ENCODE measurements at places on chromosomes 5 and 9.

DNA sequence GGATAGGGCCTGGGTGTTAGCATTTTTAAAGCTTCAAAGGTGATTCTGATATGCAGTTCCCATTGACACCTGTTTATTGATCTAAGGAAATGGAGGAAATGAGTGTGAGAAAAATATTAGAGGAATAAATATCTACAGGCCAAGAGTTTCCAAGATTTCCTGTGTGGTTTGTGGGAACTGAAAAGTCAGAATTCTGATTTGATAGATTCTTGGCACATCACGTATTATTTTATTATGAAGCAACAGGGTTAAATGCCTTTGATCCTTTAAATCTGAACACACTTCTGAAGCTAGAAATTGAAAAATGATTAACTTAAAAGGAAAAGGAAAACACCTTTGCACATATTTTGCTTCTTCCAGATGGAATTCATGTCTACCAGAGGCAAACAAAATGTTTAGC is 113.7 kb downstream of the CD180 start:
- no peak for DNase-seq

GRCh38 chr5:18483451-18483850 is 849.2 kb downstream of the TAF11L14 start:
- no peak for DNase-seq

GRCh38 chr5:164000819-164001218 is 495.4 kb downstream of the MAT2B start:
- no peak for DNase-seq

DNA sequence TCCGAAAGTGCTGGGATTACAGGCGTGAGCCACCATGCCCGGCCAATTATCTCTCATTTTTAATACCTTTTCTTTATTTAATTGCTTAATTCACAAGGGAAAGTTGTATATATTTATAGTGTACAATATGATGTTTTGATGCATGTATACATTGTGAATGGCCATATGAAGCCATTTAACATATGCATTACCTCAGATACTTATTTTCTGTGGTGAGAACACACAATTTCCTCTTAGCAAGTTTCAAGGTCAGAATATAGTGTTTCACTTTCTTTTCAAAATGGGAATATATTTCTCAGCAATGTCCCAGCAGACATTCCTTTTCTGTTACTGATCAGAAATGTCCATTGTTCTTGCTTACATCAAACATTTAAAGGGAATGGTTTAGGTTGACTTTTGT is 1596.3 kb downstream of the MAT2B start:
- DNase-seq, result peak; percentile 21

DNA sequence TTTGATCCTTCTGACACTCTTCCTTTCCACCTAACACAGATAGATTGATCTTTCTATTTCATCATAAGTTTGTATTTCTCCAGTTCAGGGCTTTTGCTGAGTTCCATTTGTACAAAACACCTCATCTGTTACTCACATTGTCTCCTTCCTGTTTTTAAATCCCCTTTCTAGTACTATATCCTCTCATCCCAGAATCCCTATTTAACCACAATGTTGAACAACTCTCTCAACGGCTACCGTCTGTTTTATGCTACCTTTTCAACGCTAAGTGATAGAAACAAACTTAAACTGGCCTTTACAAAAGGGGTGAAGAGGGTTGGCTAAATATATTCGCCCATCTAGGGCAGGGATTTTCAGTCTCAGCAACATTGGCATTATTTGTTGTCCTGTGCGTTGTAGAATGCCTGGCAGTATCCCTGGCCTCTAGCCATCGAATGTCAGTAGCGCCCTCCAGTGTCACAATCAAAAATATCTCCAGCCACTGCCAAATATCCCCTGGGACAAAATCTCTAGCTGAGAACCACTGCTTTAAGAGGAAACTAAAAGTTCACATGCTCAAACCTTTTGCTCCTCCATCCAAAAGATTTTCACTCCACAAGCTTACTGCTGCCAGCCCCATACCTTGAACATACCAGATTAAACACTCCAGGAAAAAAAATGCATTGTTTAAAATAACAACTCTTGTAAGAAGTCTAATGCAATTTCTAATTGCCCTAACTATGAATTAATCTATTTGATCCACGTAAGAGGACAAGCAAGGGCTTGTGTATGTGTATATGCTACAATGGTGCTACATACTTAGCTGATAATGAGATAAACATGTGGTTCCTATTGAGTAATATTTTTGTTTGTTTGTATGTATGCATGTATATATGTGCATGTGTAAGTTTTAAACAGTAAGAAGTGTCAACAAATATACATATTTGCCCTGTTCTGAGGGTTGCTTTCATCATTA is 344.0 kb downstream of the PTPRD start:
- peak; percentile 37 for DNase-seq

- DNase-seq, result no peak
Measured at GRCh38 chr5:62029303-62029702, 276.7 kb upstream of the KIF2A start.

DNA sequence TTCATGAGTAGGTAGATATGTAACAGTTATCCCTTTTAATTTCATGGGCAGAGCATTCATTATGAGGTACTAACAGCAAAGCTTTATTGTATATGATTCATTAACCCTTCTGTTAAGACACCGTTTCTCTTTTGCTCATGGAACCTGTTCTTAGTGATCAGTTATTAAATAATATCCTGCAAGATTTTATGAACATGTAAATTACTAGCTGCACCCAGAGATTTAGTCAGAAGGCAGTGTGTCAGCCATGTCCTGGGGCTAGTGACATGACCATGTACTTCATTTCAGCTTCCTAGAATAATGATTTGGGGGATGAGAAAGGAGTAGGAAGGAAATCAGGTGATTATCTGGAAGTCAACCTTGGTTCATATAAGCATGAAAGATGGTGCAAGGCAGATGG is 7.0 kb downstream of the MAST4 start:
- DNase-seq, result no peak

DNA sequence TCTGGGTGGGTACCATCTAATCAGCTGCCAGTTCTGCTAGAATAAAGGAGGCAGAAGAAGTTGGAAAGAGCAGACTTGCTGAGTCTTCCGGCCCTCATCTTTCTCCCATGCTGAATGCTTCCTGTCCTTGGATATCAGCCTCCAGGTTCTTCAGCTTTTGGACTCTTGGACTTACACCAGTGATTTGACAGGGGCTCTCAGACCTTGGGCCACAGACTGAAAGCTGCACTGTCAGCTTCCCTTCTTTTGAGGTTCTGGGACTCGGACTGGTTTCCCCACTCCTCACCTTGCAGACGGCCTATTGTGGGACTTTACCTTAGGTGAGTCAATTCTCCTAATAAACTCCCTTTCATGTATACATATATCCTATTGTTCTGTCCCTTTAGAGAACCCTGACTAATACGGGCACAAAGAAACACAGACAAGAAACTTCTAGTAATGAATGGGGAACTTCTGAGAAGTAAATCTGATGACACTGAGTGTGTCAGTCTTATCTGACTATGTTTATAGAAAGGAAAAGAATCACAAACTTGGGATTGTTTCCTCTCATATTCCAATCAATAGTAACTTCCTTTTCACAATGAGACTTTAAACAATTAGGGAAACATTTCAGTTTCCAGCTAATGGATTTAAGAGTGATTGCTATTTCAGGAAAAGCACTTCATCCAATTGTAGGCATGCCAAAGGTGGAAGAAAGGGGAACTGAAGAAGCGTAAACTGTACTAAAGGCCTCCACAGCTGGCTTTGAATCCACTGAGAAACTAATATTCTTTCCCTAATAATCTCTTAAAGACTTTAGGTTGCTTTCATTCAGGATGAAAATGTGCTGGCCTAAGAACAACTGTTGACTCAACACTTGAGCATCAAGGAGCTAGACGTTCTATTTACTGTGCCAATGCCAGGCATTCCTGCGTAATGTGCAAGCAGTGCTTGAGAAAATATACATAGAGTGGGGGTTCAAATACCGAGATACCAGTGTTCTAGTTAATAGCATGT is 127.9 kb upstream of the PTGER4 start:
- no peak for DNase-seq

DNA sequence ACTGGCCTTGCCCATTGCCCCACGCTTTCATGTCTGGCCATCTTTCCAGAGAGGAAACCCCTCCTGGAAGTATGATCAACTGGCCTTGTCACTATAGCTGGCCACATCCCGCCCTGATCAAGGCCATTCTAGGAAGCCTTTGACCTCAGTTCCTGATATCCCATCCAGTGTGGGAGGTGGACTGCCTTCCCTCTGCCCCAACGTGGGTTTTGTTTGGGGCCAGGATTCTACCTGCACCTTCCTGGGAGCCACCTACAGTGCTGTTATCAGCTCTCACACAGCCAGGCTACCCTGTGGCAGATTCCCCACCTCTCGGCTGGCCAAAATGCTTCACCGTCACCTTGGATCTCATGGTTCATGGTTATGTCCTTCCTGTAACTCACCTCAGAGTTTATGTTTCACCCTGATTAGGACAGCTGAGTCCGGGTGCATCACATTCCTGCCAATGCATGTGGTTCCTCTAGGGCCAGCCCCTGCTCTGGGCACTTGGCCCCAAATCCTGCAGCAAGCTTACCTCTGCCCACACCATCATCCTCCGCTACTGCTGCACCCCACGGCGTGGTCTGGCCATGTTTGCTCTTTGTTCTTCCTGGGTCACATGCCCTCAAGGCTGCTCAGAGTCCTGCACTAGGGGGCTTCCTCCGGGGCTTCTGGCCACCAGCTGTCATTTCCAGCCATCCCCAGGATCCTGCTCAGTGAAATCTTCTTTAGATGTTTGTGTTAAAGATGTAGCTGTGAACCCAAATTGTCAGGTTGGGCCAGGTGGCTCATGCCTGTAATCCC is 24.2 kb upstream of the S1PR3 start:
- no peak for DNase-seq

DNA sequence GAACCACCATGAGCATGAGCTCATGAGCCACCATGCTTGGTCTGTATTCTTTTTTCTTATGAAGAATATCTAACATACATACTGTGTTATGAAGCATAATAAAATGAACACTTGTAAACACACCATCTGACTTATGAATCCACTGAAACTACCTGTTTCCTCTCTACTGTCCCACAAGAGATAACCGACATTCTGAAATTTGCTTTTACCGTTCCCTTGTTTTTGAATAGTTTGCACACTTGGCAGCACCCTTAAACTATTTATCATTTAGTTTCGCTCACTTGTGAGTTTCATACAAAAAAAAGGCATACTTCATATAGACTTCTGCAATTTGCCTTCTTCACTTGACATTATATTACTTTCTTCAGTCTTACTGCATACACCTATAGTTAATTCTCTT is 8.9 kb downstream of the LARS1 start:
- peak; percentile 78 for DNase-seq

GRCh38 chr5:73214996-73215395 is 42.0 kb downstream of the TMEM174 start:
- DNase-seq, result no peak

GRCh38 chr9:10774051-10774450 is 161.2 kb upstream of the PTPRD start:
- DNase-seq, result no peak

DNA sequence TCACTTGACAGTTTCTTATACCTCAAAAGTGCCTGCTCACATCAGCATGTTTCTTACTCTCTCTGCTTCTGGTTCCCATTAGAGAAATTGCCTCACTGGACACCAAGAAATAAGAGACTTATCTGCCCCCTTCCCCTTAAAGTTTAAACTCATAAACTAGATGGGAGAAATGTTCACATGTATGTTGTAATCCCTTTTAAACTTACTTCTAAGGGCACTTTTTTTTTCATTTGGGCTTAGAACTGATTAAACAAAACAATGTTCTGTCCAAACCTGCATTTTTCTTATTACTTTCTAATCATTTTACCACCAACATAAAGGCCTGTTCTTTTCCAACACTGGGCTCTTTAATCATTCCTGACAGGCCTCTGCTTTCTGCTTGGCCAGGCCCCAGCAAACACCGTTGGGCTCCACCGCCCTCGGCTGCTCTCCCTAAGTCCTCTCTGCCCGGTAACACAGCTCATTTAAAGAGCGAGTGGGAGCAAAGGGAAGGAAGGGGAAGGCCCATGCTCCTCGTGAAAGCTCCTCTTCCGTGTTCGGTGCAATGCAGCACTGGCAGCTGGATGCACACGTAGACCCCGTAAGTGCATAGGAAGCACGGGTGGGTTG is 53.4 kb downstream of the ROR2 start:
- no peak for DNase-seq

- peak; percentile 65 for DNase-seq
Measured at GRCh38 chr5:95554331-95554646, 488 bp downstream of the SKIC3 start.

- no peak for DNase-seq
Measured at GRCh38 chr9:37491939-37492338, 6.2 kb downstream of the POLR1E start.

DNA sequence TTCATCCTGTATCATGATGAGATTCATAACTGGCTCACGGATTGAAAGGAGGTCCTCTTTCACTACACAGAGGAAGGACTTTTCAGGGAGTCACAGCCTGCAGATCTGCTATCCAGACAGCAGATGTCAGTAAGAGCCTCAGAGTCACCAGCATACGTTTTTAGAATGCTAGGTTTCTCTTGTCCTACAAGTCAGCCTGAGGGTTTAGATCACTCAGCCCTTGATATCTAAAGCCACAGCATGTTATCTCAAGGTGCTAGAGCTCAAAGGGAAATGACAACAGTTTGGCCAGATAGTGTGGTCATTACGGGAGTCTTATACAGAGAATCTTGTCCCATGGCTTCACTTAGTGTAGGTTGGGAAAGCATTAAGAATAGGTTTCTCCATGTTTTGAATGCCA is 30.9 kb upstream of the SLC46A2 start:
- peak; percentile 65 for DNase-seq

DNA sequence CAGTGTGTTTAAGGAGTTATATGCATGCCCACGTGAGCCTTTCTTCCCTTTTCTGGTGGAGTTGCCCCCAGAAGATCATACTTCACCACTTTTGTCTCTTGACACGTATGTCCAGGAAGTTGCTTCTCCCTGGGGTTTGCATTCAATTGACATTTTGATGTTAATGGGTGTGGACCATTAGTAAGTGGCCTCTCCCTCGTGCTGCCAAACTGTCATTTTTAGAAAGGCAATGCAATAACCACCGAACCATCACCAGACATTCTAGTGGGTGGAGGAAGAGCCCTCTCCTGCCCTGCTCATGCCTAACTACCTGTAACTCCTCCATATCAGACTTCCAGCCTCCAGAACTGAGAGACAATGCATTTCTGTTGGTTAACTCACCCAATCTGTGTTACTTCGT is 290.8 kb downstream of the ATPSCKMT start:
- no peak for DNase-seq

DNA sequence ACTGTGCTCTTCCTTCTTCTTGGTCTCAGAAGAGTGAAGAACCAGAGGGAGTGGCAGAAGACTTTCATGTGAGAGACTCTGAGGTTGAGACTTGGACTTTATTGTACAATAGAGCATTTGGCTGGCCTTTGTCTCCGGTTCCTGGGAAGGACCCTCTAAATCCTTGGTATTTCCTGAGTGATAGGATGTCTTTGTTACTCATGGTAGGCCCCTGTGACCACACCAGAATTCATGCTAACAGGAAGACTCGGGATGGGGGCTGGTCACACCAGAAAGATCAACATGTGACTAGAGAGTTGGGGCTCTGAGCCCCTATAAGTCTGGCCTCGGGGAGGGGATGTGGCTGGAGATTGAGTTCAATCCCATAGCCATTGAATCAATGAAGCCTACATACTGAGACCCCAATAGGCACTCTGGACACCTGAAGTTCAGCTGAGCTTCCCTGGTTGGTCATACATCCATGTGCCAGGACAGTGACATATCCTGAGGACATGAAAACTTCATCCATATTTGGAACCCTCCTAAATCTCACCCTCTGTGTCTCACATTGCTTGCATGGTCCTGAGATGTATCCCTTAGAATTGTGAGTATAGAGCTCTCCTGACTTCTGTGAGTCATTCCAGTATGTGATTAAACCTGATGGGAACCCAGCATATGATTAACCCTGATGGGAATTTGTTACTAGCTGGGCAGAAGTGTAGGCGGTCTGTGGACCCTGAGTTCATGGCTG is 201.7 kb downstream of the GADD45G start:
- DNase-seq, result no peak
